ENCODE measurements at places on chromosomes 12 and 14.

- no peak for DNase-seq
These were observed 301.3 kb downstream of the AEBP2 start for GRCh38 chr12:19740472-19741131.

GRCh38 chr14:24377657-24378056 lies 9.7 kb downstream of the NFATC4 start:
- DNase-seq = no peak

GRCh38 chr12:79873201-79873600 lies 61.7 kb downstream of the PPP1R12A start:
- DNase-seq = no peak

- DNase-seq = no peak
These were observed 302.7 kb downstream of the CCER1 start for GRCh38 chr12:90652280-90652679.

- DNase-seq = no peak
These were observed 16.9 kb upstream of the GXYLT1 start for GRCh38 chr12:42161529-42161928.

DNA sequence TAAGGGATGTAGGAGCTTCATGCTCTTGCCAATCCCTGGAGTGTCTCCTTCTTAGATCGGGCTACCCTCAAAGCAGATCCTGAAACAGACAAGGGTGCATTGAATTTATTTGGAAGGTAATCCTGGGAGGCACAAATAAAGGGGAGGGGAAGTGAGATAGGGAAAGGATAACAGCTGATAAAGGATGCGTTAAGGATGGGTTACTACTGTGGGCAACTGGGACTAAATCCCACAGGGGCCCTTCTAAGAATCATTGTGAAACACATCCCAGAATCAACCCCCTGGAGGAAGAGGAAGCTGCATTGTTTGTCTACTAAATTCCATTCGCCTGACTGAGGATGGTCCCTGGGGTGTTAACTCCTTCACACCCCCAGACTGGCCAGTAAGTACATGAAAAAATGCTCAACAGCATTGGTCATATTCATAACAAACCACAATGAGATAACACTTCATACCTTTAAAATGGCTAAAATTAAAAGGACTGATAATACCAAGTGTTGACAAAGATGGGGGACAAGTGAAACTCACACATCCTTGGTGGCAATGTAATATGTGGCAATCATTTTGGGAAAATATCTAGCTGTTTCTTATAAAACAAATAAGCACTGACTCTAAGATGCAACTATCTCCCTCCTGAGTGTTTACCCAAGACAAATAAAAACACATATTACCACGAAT lies 37.0 kb upstream of the CMKLR1 start:
- DNase-seq = no peak

- no peak for DNase-seq
These were observed 164.4 kb downstream of the FBXL14 start for GRCh38 chr12:1429980-1430379.

DNA sequence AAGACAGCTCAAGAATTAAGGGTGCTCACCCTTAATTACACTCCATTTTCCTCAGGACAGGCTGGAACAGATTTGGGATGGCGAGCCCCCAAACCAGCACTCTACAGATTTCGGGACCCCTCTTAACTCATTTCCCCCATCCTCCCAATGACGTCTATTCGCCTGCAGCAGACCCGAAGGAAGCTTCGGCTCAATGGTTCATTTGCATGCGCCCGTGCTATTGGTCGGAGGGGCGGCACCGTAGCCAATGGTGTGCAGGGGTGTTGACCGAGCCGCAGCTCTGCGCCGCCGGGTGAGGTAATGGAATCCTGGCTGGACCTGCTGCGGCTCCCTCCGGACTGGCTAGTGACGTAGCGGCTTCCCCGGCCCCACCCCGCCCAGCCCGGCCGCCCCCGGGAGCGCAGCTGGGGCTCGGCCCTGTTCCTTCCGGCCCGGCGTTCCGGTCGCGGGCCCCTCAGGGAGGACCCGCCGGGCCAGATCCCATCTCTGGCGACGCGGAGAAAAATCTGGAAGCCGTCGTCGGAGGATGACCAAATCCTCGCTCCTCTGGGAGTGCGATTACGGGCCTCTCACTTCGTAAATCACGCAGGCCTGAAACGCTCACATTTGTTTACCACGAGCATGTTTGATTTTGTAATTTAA lies 18.3 kb upstream of the NR4A1 start:
- DNase-seq = peak; percentile 96

DNA sequence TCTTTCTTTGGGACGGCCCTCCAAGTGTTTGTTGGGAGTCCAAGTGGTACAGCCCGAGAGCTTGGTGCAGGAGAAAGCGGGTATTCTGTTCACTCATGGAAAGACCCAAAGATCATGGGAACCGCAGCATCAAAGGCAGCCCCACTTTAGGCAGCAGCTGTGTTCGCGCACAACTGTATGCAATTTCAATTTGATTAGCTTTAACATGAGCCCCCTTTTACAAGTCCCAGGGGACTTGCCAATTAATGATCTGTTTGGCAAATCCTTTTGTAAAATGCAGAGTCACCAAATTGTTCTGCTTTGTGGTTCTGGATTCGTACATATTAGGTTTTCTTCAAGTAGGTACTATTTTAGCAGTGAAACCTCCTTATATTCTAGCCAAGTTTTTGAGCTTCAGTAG lies 217.7 kb downstream of the AACS start:
- DNase-seq = no peak

DNA sequence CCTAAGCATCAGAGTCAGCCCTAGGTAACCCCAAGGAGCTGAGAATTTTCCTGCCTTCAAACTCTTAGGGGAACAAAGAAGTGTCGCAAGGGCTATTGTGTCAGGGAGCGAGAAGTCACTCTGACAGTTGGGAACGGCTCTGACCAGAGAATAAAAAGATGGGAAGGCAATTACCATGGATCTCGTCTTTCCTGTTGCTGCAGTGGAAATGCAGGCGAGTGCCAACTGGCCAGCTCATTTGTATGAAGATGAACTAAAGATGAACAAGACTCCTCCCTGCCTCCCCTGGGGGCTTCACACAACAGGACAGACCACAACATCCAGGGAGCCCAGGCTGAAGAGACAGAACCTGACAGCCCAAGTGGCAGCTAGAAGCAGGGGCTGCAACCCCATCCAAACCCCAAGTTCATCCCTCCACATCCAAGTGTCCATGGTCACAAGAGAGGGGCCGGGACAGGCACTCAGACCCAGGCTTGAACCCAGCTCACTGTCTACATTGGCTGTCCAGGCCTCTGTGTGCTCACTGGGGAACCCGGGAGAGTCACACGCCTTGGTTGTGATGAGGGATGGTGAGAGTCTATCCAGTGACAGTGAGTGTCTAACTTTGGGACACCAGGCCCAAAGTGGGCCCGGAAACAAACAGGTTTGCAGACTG lies 322.4 kb downstream of the BCL11B start:
- DNase-seq = no peak

DNA sequence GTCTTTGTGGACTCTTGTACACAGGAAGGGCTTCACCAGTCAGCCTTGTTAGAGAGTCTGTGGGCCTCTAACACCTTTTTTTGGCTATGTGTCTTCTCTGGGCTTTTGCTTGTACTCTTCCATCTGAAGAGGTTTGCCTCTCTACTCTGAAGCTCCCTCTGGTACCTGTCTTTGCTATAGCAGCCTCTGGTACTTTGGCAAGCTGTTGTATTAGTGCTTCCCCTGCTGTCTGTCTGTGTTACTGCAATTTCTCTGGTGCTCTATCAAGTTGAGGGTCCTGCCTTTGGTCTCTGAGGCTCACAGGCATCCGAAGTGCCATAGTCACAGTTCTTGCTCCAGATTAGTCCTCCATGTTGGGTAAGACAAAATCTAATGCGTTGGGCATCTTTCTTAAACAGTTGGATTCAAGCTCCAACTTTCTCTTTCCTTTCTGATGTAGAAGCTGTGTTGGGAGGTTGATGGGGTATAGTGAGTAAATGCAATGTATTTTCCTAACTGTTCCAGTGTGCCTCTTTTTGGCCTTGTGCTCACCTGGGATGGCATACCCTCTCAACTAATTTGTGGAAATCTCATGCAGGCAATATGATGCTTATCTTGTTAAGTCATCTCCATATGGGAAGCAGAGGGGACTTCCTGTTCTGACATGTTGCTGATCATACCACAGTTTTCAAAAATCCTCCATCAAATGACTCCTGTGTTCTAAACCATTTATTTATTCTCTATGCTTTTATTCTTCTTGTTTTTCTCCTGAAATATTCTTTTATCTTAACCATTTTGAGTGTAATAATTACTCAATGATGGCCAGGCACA lies 88.8 kb downstream of the ATF7IP start:
- peak; percentile 65 for DNase-seq

GRCh38 chr14:73459959-73460358 lies 1.6 kb upstream of the NUMB start:
- no peak for DNase-seq

GRCh38 chr12:131776237-131776889 lies 51.8 kb upstream of the MMP17 start:
- no peak for DNase-seq

- no peak for DNase-seq
These were observed 119.2 kb downstream of the TBC1D30 start for GRCh38 chr12:64943686-64944085.

DNA sequence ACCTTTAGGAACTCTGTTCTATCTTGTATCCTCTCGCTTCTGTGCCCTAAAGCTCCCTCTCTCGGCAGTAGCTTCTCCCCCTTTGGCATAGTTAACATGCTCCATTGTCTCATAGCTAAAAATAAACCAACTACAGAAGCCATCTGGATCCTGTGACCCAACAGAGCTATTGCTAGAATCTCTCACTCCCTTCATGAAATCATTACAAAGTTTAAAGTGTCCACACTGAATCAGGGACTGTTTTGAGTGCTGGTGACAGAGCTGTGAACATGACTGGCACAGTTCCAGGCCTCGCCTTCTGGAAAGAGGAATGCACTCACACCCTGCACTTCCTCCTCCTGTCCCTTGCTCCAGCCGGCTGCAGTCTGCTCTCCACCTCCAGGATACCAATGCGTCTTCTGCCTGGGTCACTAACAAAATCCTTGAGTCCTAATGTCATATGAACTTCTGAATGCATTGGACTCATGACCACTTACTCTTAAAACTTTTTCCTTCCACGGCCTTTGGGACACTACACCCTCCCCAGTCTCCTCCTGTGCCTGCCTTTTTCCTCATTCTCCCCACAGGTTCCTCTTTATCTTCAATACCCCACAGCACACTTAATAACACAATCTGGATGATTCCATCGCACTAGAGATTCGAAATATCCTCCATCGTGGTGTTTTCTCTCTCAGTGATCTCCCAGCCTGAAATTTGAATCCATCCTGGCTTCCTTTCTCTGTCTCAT lies 13.2 kb downstream of the PLBD1 start:
- no peak for DNase-seq

Data from NCI-H526 (cell line).